ENCODE measurements at places on chromosomes 7 and 10. TPM values are rescaled to one million over a fixed set of nuclear protein-coding genes. Genes with fewer than 3 reads are reported as not detected.

- DNase-seq = no peak
Measured at GRCh38 chr10:34737772-34738169, 77.3 kb downstream of the PARD3 start.

- DNase-seq = peak; percentile 64
Measured at GRCh38 chr10:16521311-16522016, at the start of gene C1QL3. Gene C1QL3, minus strand, starts transcription at chr10:16521879. Its CDS starts 814 bp downstream, at chr10:16521065.

DNA sequence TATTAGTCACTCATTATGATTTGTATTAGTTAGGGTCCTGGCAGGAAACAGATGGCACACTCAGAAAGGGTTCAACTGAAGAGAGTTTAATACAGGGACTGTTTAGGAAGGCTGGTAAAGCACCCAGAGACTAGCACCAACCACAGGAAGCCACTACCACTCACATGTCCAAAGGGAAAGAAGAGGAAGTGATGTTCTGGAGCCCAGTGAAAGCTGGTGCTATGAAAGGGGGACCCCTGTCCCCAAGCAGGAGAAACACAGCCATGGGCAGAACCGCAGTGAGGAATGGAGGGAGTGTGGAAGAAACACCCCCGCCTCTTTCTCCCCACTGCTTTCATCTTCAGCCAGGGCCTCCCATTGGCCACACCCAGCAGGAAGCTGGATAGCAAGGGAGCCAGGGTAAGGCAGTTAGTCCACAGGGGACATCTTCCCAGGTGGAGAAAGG, 3.2 kb upstream of the VSIR start:
- DNase-seq = no peak

- no peak for DNase-seq
Measured at GRCh38 chr10:130121486-130122079, 11.0 kb upstream of the C10orf143 start.

DNA sequence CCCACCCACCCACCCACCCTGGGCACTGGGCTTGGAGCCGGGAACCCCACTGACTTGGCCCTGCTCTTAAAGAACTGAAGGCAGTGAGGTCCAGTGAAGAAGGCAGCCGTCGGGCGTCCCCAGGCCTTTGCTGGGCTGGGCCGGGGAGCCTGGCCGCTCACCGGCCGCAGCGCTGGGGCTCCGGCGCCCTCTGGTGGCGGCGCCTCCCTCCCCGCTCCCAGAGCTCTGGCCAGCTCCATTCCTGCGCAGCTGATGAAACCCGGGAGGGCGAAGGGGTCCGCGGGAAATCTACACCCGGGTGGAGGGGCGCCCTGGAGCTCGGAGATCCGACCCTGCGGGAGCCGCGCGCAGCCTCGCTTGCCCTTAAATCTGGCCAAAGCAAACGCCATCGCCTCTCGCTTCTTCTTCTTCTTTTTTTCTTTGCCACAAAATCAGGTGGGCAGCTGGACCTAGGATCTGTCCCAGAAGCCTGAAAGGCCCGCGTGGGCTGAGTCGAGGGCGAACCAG, 1.7 kb upstream of the CXCL12 start:
- peak; percentile 88 for DNase-seq

CPXM2 gene
- 19.8 TPM for total RNA-seq

All from GM23248 (cell line).